GM23338 (cell line): ENCODE measurements at places on chromosomes 4 and X.

DNA sequence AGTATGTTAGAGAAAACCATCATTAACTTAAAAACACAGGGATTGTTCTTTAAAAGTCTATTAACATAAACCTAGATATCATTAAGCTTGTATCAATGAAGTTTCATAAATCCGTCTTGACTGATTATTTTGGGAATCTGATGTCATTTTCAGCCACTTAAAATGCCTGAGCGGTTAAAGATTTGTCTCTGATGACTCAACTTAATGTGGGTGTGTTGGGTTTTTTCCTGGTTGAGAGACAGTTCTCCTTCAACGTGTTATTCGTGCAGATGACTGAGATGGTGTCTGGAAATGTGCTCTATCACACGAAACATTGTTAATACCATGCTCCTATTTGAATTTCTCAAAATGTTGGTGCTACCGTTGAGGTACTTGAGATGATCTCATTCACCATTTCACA, 227.3 kb upstream of the TENM3 start:
- no peak for DNase-seq

GRCh38 chrX:134512566-134512965, 52.6 kb downstream of the HPRT1 start:
- peak; percentile 31 for DNase-seq

GRCh38 chrX:56313308-56313707, 81.2 kb downstream of the KLF8 start:
- no peak for DNase-seq

GRCh38 chrX:51144828-51145442, 187.7 kb upstream of the NUDT10 start:
- DNase-seq: peak; percentile 80

DNA sequence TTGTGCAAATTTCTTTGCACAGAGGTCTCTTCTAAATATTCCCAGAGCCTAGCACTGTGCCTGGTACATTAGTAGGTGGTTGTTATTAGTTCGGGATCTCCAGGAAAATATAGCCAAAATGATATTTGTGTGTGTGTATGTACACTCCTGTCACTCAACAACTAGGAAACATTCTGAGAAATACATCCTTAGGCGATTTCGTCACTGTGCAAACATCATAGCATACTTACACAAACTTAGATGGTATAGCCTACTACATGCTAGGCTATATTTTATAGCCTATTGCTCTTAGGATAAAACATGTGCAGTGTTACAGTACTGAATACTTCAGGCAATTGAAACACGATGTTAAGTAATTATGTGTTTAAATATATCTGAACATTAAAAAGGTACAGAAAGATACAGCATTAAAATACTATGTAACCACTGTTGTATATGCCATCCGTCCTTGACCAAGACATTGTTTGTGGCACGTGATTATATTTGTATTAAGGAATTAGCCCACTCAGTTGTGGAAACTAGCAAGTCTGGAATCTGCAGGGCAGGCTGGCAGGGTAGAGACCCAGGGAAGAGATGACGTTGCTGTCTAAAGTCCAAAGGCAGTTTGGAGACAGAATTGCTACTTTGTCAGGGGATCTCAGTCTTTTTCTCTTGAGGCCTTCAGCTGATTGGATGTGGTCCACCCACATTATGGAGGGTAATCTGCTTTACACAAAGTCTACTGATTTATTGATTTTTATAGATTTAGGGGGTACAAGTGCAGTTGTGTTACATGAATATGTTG, 106.9 kb downstream of the COL4A6 start:
- no peak for DNase-seq

DNA sequence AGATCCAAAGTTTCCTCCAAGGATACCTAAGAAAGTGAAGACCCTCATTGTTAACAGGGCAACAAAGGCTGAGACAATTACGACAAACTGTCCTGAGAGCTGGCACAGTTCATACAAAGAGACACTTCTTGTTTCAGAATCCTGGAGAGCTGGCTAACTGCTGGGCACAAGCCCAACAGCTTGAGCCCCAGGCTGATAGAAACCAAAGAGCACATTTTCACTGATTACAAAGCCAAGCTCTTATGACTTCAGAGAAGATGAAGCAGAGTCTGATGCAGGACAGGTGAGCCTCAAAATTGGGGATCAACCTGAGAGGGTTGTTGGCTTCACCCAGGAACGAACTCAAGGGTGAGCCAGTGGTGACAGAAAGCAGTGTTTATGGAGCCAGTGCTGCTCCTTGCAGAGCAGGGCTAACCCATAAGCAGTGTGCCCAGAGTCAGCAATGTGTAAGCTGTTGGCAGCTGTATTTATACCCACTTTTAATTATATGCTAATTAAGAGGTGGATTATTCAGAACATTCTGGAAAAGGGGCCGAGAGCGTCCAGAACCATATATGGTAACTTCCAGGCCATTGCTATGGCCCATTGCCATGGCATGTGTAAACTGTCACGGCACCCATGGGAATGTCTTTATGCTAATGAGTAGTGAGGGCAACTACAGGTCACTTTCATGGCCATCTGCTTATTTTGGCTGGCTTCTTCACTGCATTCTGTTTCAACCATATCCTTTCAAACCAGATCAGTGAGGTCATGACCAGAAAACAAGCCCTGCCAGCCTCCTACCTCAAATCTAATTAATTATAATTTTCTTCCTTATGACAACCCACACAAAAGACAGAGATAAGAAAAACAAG, 183.7 kb downstream of the EVC2 start:
- peak; percentile 8 for DNase-seq

GRCh38 chr4:144499777-144500176, 146.2 kb upstream of the HHIP start:
- DNase-seq: no peak
